ENCODE measurements at places on chromosomes 1 and 21.

GRCh38 chr1:194929357-194929756, 1678.9 kb downstream of the KCNT2 start:
- no peak for DNase-seq

GRCh38 chr1:25543425-25544242, at the start of gene LDLRAP1:
LDLRAP1 (plus strand) TSS chr1:25543606; CDS start chr1:25543699, 93 bp downstream.
- peak; percentile 62 for DNase-seq

DNA sequence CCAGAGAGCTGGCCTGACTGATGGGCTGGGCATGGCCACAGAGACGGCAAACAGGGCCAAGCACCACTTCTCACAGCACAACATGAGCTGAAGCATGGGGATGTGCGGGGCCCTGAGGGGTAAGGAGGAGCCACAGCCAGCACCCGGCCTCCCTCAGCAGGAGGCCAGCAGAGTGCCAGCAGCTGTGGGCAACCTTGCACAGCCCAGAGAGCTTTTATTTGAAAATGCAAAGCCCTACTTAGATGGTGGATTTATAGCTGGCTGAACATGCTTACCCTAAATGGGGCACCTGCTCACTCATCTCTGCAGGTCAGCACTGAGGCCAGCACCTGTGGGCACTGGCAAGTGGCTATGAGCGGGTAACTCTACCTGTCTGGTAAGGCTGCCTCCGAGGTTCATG, 44.1 kb downstream of the SLC66A1 start:
- DNase-seq: no peak

- DNase-seq: no peak
Measured at GRCh38 chr1:90724361-90724760, 7.3 kb upstream of the BARHL2 start.

DNA sequence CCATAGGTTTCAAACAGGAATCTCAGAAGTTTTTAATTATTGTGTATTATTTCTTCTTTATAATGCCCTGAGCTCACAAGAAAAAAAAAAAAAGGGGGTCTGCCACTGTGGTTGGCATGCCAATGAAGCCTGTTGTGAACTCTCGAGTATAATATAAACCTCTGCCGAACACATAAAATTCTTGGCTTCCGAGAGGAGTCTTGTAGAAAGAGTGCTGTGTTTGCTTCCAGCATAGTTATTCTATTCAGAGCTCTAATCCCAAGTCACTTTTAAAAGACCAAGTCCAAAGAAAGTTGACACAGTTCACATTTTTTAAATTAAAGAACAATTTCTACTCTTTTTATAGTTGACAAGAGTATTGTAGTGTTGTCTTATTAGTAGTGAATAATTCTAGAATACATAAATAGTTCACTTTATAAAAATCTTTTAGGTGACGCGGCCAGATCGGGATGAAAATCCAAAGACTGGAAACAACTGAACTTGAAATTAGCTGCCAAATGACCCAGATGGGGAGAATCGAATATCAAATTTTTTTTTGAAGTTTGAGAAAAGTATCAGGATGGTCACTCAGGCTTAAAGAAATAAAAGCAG, 293.2 kb downstream of the DUSP10 start:
- DNase-seq: no peak

DNA sequence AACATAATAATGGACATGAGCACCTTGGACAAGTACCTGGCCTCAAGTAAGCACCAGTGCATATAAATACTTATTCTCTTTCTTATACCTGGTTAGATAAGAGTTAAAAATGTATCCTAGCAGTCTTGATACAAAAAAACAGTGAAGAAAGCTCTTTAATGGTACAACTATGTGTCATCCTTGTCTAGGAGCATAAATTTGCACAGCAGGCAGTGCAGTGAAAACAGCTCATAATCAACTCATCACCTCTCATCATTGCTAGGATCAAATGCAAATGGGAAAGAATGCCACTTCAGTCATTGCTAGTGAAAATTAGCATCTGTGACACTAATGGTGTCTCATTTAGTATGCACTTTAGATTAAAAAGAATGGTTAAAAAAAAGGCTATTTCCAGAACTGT, 7.6 kb downstream of the SAMSN1 start:
- no peak for DNase-seq

DNA sequence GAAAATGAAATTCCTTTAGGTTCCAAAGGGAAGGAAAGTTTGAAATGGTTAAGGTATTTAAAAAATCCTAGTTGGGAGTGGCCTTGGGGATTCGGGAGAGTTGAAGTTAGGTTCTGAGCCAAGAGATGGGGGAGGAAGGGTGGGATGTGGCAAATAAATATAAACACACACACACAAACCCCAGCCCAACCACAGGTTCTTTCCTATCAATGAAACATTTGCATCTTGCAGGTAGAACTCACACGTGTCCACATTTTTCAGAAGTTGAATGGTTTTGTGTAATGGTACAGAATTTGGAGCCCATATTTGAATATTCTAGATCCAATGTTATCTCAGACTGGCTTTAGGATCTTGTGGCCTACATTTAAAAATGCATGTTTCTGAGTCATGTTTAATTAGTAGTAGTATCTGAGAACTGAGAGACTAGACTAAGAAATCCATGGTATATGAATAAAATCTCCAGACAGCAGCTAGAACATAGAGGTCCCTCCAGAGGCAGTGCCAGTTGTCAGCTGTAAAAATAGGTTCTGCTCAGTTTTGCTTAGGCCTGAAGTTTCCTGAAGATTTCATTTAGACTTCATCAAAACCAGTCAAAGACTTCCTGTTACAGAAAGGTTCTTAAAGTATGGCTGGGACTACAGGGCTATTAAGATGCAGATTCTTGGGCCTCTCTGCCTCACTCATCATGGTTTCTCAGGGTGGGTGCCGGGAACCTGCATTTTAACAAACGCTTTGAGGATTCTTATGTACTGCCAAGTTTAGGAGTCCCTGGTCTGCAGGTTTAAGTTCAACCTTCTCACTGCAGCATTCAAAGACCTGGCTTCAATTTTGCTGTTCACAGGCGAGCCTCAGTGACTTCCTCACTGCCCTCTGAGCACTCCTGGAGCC, 21.3 kb downstream of the RUNX1 start:
- DNase-seq: no peak

DNA sequence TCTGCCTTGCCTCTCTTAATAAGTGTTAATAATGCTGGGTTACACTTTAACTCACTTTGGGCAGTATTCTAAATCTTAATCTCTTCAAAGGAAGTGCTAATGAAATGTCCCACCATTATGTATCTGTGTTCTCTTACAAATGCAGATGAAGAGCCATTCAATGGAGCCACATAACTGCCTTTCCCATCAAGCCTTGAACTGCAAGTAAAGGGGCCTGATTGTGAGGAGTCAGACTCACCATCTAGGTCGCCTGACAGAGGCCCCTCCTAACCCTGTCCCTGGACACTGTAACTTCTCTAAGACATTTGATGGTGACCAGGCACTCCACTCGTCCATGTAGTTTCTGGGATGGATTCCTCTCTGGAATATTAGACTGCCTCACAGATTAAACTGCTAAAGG, 329.4 kb downstream of the KIF26B start:
- DNase-seq: no peak
